GM23338 (cell line): ENCODE measurements at places on chromosomes 11 and 22.

- H3K27ac ChIP-seq, result no peak overlapping the region
- H3K36me3 ChIP-seq, result no peaks in the 10 kb centered on the region
- H3K4me3 ChIP-seq, result no peak overlapping the region
These were observed 13.1 kb upstream of the GRK3 start for GRCh38 chr22:25551396-25551795.

DNA sequence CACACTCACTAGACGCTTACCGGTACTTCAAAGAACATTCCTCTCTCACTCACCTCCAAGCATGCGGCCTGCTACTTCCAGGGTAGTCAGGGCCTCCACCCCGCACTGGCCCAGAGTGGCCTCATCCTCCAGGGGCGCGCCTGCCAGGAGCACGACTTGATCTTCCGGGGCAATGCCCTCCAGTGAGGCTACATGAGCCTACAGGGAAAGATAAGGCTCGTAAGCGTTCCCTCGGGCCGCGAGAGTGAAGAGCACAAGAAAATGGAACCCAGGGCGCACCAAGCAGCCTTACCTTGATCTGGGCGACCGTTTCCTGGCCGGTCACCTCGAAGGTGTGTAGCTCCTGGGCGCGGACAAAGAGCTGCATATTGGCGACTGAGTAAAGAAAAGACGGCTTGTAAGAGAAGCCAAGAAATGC lies 478 bp downstream of the FAU start:
- peak; percentile 35 for DNase-seq
- H3K4me3 ChIP-seq, result peak overlapping the region; percentile 94
- peaks cover 18% of the 10 kb centered on the region for H3K36me3 ChIP-seq
- peaks cover 11% of the 10 kb centered on the region for H3K4me1 ChIP-seq
- peak overlapping the region; percentile 90 for H3K27ac ChIP-seq
- no peaks in the 10 kb centered on the region for H3K27me3 ChIP-seq

DNA sequence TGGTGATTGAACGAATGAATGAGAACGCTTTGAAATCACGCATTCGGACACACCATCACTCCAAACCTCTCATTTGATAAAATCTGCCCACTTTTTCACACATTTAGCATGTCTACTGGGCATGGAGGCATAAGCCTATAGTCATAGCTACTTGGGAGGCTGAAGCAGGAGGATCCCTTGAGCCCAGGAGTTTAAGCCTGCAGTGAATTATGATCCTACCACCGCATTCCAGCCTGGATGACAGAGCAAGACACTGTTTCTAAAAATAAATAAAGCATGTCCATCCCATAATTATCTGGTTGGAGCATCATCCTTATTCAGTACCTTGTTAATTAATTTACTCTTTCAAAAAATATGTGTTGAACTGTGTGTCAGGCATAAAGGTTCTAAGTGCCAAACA lies 3.3 kb upstream of the PICALM start:
- no peak overlapping the region for H3K4me3 ChIP-seq
- H3K27me3 ChIP-seq, result no peaks in the 10 kb centered on the region
- no peak overlapping the region for H3K27ac ChIP-seq
- H3K4me1 ChIP-seq, result peaks cover 10% of the 10 kb centered on the region; the same call in 1 of the 2 replicates
- H3K36me3 ChIP-seq, result no peaks in the 10 kb centered on the region

GRCh38 chr22:39996732-39997131 lies 2.0 kb downstream of the FAM83F start:
- H3K4me1 ChIP-seq, result peaks cover 69% of the 10 kb centered on the region
- peak overlapping the region; percentile 78; the same call in 1 of the 2 replicates for H3K4me3 ChIP-seq
- no peak for DNase-seq
- H3K27ac ChIP-seq, result peak overlapping the region; percentile 77; the same call in 1 of the 2 replicates
- H3K36me3 ChIP-seq, result no peaks in the 10 kb centered on the region; the same call in 1 of the 2 replicates

GRCh38 chr22:46902998-46903916 lies 140.8 kb downstream of the TBC1D22A start:
- no peaks in the 10 kb centered on the region for H3K27me3 ChIP-seq
- no peak overlapping the region for H3K4me3 ChIP-seq
- H3K36me3 ChIP-seq, result no peaks in the 10 kb centered on the region
- H3K4me1 ChIP-seq, result no peaks in the 10 kb centered on the region; the same call in 1 of the 2 replicates

DNA sequence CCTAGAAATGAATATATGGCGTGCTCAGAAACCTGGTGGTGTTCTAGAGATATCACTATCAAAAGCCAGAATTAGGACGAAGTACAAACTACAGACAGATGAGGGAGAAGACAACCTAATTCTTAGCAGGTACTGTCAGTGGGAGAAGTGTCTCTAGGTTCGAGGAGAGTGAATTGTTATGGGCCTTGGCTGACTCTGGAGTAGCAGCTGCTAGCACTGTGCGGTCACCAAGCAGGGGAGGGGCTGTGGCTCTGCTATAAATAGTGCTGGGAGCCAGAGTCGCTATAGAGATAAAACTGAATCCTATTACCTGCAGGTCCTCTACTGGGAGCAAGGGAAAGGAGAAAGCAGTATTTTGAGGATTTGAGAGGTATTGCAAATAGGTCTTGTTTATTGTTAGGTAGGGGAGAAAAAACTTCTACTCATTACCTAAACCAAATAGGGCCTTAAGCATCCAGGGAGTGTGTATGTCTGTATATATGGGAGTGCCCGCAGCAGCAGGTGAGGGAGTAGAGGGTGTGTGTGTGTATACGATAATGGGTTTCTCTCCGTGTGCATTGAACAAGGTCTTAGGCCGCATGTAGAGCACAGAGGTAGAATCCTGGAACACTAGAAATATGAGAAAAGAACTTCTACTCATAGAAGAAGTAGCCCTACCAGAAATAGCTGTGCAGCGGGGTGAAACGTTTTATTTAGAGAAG lies 2.2 kb downstream of the MADD start:
- peaks cover 35% of the 10 kb centered on the region for H3K4me1 ChIP-seq
- H3K36me3 ChIP-seq, result peaks cover 8% of the 10 kb centered on the region
- 0 out of 2 replicates have a peak overlapping the region, but pooled peaks have one; percentile 88 for H3K4me3 ChIP-seq
- DNase-seq, result peak; percentile 29
- no peak overlapping the region for H3K27ac ChIP-seq

GRCh38 chr11:131033151-131033651 lies 116.9 kb upstream of the SNX19 start:
- H3K36me3 ChIP-seq, result no peaks in the 10 kb centered on the region
- no peaks in the 10 kb centered on the region for H3K27me3 ChIP-seq
- peaks cover 14% of the 10 kb centered on the region; the same call in 1 of the 2 replicates for H3K4me1 ChIP-seq
- no peak overlapping the region for H3K27ac ChIP-seq
- no peak overlapping the region for H3K4me3 ChIP-seq

- no peak overlapping the region for H3K27ac ChIP-seq
- H3K4me1 ChIP-seq, result no peaks in the 10 kb centered on the region
- no peak for DNase-seq
- no peak overlapping the region for H3K4me3 ChIP-seq
These were observed 55.2 kb downstream of the MACROD1 start for GRCh38 chr11:64110465-64111375.

DNA sequence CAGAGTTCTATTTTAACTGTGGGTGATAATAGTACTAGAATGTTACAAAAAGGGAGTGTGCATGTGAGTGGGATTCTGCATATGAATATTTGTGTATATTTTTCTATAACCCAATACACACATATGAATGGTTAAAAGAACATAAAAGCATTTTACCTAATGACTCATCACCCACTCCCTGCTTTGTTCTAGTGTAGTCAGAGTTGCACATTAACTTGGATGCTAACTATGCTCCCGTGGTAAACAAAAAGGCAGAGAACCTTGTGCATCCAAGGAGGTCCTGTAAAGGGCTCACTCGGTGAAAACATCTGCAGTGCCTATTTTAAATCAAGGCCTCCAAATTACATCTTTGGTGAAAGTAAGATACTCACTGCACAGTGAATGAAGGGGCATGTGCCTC lies 1289.4 kb downstream of the LRRC4C start:
- no peaks in the 10 kb centered on the region for H3K27me3 ChIP-seq
- no peak for DNase-seq
- H3K4me1 ChIP-seq, result no peaks in the 10 kb centered on the region; the same call in 1 of the 2 replicates
- no peaks in the 10 kb centered on the region for H3K36me3 ChIP-seq
- no peak overlapping the region for H3K27ac ChIP-seq
- no peak overlapping the region for H3K4me3 ChIP-seq

DNA sequence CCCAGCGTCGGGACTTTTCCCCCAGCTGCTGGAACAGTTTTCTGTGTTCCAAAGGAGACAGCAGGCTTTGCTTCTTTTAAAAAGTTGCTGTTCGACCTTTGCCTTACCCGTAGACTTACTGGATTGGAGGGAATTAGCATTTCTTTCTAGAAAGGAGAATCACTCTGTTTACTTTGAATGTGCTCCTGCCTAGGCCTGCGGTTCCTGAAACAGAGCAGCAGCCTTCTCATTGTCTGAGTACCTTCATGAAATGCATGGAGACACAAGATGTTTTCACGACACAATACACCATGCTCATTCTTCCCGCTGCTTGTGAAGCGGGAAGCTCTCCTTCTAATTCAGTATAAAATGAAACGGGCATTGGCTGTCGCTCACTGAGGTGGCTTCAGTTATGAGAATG lies 196.2 kb downstream of the TBC1D22A start:
- H3K4me3 ChIP-seq, result no peak overlapping the region
- 0 out of 2 replicates have a peak, but pooled peaks cover 6% of the 10 kb centered on the region for H3K4me1 ChIP-seq
- 0 out of 2 replicates have a peak overlapping the region, but pooled peaks have one; percentile 60 for H3K27ac ChIP-seq

- no peak overlapping the region for H3K4me3 ChIP-seq
- H3K27ac ChIP-seq, result no peak overlapping the region
- peaks cover 76% of the 10 kb centered on the region for H3K36me3 ChIP-seq
- H3K4me1 ChIP-seq, result no peaks in the 10 kb centered on the region
These were observed 38.6 kb downstream of the SHISA8 start for GRCh38 chr22:41876275-41876674.

DNA sequence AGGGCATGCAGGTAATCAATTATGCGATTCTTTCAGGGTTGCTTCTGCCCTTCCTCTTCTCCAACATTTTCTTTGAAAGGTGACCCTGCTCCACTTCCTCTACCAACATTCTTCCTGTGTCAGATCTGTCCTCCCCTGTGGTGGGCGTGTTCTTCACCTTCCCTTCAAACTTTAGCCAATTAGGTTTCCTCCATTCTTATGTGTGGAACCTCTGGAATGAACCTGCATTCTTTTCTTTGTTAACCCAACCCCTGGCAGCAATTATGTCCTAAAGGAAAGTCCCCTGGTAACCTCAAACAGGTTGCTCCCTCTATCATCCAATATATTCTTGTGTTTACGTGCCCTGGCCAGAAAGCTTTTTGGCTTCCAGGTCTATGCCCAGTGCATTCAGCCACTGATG lies 22.4 kb downstream of the KIRREL3 start:
- no peak overlapping the region for H3K4me3 ChIP-seq
- H3K36me3 ChIP-seq, result 0 out of 2 replicates have a peak, but pooled peaks cover 2% of the 10 kb centered on the region
- DNase-seq, result peak; percentile 89
- peaks cover 23% of the 10 kb centered on the region for H3K4me1 ChIP-seq
- no peaks in the 10 kb centered on the region for H3K27me3 ChIP-seq

GRCh38 chr22:44196731-44197131 lies 16.0 kb downstream of the PARVG start:
- H3K4me1 ChIP-seq, result no peaks in the 10 kb centered on the region
- DNase-seq, result no peak
- no peaks in the 10 kb centered on the region for H3K27me3 ChIP-seq

GRCh38 chr22:47839595-47840227 lies 1077.3 kb downstream of the TBC1D22A start:
- no peak overlapping the region for H3K4me3 ChIP-seq
- DNase-seq, result no peak
- H3K27me3 ChIP-seq, result no peaks in the 10 kb centered on the region
- H3K4me1 ChIP-seq, result no peaks in the 10 kb centered on the region
- no peak overlapping the region for H3K27ac ChIP-seq

DNA sequence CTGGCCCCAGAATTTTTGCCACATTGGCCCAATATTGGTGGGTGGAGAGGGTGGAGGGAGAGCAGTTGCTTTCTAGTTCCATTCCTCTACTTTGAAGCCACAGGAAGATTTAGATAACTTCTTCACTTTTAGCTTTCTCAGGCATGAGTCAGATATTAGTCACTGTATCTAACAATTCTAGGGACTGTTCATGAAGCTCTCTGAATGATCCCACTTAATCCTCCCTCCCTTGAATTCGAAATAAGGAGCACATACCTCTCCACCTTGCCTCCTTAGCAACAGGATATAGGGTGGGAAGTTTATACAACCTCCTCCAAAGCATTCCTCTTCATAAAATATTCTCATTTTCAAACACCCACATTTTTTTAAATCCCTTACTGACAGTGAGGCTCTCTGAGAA lies 13.5 kb downstream of the FSHB start:
- DNase-seq, result no peak
- H3K4me3 ChIP-seq, result no peak overlapping the region
- H3K27ac ChIP-seq, result no peak overlapping the region
- no peaks in the 10 kb centered on the region for H3K36me3 ChIP-seq
- no peaks in the 10 kb centered on the region for H3K4me1 ChIP-seq

DNA sequence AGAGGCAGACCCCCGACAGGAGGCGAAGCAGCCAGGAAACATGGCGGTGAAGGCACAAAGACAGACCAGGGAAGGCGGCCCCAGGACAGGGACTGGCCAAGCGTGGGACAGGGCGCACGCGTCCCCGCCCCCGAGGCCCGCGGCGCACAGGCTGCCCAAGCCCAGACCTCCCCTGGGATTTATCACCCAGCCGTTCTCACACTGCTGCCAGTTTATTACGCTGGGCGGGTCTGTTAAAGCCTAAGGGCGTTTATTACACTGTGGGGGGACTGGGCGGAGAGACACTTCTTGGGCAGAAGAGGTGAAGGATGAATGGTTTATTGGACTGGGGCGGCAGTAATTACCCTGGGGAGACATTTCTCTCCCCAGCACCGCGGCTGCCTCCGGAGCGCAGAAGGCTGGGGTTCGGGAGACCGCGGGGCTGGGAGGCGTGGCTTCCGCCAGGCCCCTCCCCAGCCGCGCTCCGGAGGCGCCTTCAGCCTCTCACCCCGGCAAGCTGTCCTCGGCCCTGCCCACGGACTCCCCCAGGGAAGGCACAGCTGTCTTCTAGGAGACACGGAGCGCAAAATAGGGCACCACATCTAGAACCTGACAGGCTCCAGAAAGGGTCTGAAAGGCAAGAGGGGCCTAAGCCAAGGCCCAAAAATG lies 47.1 kb downstream of the SLC22A12 start:
- H3K27me3 ChIP-seq, result peaks cover 61% of the 10 kb centered on the region
- H3K36me3 ChIP-seq, result no peaks in the 10 kb centered on the region
- DNase-seq, result peak; percentile 61
- no peak overlapping the region for H3K27ac ChIP-seq
- H3K4me3 ChIP-seq, result peak overlapping the region; percentile 82

DNA sequence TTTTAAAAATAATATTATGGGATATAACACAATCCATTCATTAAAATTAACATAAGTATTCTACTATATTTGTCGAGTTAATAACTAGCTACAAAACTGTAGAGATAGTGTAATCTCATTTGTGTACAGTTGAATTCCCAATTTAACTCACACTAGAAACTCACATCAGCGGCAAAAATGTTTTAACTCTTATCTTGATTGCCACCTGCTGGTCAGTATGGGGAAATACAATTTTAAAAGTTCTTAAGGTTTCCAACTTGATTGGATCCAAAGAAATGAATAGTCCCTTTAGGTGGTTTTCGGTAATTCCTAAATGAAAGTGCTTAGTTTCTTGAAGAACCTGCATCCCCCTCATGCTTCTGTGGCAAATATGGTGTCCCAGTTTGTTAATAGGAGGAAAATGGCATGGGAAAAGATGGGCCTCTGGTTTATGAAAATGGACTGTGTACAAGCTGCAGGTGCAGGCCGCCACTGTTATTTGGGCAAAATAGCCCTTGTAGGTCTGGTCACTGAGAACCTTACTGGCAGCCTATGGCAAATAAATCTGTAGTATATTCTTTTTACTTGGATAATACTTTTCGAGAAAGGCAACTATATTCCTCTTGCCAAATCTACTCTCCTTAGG lies 33.7 kb upstream of the SLC17A6 start:
- peak; percentile 76 for DNase-seq
- no peak overlapping the region for H3K4me3 ChIP-seq
- no peaks in the 10 kb centered on the region for H3K36me3 ChIP-seq
- no peak overlapping the region for H3K27ac ChIP-seq
